GM20000 (cell line): ENCODE measurements at places on chromosomes 6 and 20.

- no peak for DNase-seq
These were observed 105.6 kb upstream of the GPR6 start for GRCh38 chr6:109872549-109872948.

GRCh38 chr20:14925300-14925699 is 587.9 kb upstream of the FLRT3 start:
- no peak for DNase-seq

DNA sequence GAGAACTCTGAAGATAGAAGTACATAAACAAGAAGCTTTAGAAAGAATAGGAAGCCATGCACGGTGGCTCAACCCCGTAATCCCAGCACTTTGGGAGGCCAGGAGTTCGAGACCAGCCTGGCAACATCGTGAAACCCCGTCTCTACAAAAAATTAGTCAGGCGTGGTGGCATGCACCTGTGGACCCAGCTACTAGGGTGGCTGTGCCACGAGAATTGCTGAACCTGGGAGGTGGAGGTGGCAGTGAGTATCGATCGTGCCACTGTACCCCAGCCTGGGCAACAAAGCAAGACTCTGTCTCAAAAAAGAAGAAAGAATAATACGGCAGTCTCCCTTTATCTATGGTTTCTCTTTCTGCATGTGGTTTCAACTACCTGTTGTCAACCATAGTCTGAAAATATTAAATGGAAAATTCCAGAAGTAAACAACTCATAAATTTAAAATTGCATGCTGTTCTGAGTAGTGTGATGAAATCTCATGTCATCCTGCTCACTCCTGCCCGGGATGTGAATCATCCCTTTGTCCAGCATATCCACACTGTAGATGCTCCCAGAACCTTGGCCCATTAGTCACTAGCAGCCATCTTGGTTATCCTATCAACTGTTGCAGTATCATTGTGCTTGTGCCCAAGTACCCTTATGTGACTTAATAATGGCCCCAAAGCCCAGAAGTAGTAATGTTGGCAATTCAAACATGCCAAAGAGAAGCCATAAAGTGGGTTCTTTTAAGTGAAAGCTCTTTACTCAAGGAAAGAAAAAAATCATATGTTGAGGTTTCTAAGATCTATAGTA is 22.1 kb downstream of the DEK start:
- no peak for DNase-seq

GRCh38 chr6:4355241-4355640 is 219.9 kb upstream of the ECI2 start:
- no peak for DNase-seq

- DNase-seq, result no peak
These were observed 35.2 kb upstream of the STMND1 start for GRCh38 chr6:17066610-17067009.

DNA sequence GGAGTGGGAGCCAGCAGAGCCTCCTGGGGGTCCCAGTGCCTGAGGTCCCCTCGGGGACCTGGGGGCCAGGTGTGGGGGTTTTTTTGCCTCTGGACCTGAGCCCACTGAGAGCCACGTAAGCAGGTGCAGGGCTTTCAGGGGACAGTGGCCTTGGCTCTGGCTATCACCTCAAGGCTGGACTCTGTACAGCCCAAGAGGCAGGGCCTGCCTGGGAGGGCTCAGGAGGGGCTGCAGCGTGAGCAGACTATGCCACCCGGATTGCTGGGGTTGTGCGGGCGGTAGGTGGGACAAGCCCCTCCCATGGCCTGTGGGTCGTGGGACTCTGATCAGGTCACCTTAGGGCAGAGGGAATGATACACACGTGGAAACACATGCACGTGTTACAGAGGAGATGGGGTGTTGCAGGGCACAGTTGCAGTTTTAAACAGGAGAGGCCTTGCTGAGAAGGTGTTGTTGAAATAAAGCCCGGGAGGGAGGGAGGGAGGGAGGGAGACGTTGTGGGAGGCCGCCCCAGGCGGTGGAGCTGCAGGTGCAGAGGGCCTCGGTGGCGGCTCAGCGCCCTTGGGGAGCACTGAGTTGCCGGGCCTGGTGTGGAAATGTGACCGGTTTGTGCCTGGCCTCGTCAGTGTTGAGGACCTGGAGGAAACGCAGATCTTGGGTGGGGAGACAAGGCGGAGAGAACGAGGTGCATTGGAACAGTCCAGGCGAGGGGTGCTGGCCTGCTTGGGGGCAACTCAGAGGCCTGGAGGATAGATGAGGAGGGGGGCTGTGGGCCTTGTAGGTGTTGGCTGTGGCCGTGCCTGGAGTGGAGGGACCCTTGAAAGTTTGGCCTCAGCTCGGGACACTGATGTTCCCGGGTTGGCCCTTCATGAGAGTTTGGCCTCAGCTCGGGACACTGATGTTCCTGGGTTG is 2.3 kb downstream of the TCEA2 start:
- DNase-seq, result no peak
